GM23338 (cell line): ENCODE measurements at places on chromosomes 5 and 9.
A peak's percentile ranks its signal among the peaks of the same experiment; 100 is the strongest.

DNA sequence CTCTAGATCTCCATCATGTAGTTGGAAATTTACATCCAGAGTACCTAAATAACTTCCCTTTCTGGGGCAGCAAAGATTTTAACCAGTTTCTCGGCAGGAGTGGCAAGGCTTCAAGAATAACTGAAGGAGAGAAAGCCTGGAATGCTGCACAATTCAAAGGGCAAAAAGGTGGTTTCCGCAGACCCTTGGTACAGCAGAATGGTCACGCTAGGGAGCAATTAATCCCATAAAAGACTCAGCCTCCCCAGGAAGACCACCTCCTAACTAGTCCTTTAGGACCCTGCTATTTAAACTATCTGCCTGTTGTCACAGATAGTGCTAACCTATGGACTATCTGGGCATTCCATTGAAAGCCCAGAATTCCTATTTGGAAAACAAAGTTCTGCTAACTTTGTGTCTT is 3.6 kb downstream of the HTR1A start:
- DNase-seq: peak; percentile 31

- no peak for DNase-seq
These were observed 282.9 kb downstream of the SLF1 start for GRCh38 chr5:94901191-94901979.

DNA sequence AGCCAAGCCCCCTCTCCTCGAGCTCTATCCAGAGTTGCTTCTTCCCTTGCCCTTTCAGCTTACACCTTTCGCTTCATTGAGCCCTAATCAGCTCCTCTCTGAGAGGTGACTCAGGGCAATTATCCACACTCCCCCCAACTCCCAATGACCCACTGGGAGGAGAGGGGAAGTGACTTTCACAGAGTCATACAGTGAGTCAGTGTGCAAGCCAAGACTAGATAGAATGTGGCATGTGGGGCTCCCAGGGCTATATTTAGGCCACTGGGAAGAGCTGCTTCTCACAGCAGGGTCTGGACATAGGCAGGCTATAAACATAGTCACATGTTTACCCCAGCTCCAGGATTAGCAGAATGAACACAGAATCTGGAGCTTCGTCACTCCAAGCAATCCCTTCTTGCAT is 57.4 kb downstream of the NRG2 start:
- no peak for DNase-seq

DNA sequence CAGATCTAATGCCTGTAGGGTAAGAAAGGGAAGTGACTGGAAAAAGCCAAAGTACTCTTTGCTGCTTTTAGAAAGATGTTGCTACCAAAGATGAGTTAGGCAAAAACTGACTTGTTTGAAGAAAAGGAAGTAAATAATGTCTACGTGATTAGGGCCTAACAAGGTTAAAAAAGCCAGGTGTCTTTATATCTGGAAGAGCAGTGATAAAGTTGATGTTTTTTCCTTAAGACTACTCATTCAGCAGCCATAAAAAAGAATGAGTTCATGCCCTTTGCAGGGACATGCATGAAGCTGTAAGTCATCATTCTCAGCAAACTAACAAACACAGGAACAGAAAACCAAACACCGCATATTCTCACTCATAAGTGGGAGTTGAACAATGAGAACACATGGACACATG is 13.5 kb upstream of the AMACR start:
- no peak for DNase-seq

GRCh38 chr5:68894673-68895072 is 199.1 kb upstream of the SLC30A5 start:
- no peak for DNase-seq
